NCI-H510A (cell line): ENCODE measurements at places on chromosomes 13 and 19.

DNA sequence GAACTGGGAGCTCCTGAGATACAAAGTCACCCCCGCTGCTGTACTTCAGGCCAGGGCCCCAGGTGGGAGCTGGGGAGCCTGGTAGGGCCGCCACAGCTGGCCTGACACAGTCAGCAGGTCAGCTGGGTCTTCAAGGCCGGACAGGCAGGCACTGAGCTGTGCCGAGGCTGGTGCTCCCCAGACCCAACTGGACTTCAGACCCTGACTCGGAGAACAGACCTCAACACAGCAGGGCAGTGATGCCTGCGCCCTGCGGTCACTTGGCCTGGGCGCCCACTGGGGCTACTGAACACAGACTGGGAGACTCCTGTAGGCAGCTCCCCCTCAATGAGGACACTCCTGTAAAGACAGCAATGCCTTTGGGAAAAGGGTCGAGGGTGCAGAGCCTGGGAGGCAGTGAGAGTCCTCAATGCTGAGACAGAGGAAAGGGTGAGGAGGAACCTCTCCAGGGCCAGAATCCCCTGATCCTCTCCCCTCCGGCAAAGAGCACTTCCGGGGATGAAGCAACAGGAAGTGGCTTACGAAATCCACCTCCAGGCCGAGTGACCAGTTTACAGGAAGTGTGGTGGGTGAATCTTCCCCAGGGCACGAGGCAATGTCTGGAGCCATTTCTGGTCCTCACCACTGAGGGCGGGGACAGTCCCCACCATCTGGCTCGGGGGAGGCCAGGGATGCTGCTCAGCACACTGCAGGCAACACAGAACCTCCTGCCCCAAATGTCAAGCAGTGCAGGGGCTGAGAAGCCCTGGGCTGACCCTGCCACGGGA, 40.8 kb upstream of the ISYNA1 start:
- DNase-seq, result peak; percentile 65

DNA sequence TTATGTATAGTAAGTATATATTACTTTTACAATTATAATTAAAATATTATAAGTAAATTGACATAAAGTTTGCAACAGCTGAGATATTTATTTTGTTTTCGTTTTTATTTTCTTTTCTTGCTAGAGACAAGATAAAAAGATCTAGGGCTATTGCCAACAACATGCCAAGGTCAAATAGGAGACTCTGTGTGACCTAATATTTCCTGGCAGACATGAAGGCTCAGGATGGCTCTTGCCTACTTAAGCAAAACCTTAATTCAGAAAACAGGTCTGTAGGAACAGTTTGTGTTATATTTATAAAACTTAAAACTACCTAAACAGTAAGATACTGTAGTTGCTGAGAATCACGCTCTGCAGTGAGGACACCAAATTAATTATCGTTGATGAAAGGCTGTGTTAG, 145.2 kb downstream of the RFC3 start:
- no peak for DNase-seq

DNA sequence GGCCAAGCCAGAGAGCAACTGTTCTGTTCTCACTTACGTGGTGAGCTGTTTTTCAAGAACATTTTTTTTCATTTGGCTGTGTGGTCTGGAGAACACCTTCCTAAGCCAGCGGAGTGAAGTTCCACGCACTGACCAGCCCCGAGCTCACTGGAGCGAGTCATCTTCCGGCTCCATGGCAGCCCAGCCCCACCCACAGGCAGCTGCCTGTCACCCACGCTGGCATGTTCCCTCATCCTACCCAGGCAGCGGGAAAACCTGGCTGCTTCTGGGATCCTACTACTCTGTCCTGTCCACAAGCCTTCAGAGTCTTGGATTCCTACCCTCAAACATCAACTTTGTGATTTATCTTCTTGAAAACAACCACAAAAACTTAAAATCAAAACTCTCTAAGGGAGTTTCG, 76.2 kb downstream of the GGACT start:
- no peak for DNase-seq

DNA sequence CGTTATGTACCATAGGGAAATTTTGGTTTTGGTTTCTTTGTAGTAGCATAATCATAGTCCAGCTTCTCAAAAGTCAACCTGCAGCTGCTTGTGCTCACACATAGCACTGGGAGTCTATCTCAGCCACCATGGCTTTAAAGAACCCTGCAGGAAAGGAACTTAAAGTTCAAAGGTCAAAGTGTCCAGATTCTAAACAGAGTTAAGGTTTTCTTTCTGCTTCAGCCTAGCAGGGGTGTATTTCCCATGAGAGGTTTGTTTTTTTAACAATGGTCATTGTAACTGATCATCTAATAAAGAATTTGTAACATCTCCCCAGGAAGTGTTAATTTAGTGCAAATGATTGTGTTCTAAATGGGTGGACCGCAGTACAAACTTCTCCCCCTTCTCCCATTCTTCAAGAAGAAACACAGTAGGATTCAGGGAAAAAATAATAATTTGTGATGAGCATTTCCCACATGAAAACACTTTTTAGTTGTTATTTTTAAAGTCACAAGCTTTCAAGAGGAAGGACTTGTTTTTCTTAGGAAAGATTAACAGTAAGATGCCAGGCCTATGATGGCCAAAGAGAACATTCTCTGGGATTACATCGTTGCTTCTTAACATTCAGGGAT, 168.0 kb downstream of the EFNB2 start:
- no peak for DNase-seq

DNA sequence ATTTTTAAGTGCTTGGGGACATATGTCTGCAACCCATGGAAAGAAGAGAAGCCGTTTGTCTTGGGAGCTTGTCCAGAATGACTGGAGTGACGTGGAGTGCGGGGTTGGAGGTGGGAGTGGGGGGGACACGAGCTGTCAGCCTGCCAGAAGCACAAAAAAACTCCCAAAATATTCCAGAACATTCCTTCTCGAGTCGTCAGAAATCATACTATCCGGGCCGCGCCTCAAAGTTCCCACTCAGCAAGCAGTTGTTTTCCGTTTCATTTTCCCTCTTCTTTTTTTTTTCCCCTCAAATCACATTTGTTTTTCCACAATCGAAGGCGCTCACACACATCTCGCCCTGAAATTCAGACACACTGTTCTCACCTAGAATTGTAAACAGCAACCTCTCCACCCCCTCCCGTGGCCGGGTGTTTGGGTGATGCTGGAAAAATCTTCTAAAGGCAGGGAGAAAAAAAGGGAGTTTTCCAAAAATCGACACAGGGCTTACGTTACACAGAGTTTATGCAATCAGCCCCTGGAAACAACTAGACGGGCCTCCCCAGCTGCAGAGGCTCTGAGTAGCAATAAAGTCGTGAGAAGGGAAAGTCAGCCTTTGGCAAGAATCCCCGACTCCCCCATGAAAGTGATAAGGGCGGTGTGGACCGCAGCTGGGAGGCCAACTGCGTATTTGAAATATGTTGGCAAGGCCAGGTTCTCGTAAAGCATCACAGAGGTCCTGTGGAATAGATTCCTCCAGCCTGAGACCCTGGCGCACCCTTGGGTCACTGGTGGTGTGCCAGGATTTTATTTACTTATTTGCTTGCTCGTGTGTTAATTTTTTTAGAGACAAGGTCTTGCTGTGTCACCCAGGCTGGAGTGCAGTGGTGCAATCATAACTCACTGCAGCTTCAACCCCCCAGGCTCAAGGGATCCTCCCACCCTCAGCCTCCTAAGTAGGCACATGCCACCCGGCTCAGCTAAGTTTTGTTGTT, 31.2 kb upstream of the KLF2 start:
- no peak for DNase-seq

DNA sequence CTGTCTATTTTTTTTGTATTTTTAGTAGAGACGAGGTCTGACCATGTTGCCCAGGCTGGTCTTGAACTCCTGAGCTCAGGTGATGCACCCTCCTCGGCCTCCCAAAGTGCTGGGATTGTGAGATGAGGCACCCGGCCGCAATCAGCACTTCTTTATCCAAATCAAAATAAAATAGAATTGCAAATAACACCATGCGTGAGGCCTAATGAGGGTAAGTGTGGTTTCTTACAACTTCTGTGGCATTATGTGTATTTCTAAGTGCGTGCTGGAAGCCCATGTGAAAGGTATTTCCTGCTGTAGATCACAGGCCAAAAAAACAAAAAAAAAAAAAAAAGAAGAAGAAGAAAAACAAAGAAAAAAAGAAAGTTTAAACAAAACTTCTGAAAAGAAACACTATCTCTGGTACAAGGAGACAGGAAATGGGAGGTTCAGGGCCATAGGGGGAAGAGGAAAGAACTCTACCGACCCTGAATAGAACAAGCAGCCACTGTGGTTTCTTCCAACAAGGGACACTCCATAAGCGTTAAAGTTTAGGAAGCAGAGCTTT, 3.0 kb upstream of the GRAMD1A start:
- DNase-seq, result no peak

DNA sequence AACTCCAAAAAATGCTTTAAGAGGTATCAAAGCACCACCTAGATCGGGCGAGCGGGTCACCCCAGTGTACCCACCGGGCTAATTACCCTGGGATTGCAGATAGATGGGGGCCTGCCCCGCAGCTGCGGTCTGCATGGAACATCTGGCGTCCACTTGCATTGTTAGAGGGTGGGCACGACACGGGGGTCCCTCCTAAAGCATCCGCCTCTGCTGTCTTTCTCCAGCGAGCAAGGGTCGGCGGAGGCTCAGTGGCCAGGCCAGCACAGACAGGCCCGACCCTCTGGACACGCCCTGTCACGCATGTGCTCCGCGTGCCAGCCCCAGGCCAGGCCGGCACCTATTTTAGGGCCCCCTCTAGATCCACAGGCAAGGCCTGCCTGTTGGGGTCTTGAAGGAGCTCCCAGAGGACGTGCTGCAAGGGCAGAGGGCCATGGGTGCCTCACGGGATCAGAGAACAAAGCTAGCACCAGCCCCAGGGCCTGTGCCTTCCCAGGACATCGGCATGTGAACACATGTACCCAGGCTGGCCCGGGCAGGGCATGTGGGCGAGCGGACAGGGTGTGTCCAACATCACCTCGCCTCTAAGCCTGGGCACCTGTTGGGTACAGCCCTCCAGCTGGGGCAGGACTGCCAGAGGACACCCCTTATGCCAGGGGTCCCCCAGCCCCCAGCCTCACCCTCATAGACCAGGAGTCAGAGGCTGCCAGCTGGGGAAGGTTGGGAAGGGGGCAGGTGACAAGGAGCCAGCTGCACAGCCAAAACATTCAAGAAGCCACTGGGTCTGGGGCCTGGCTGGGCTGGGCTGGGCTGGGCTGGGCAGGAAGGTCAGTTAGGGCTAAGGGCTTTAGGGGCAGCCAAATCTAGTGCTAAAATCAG, 35.6 kb upstream of the NANOS3 start:
- no peak for DNase-seq

GRCh38 chr13:75423946-75424345, 58.0 kb downstream of the TBC1D4 start:
- no peak for DNase-seq

GRCh38 chr13:50387051-50387581, 371.9 kb downstream of the KCNRG start:
- peak; percentile 78 for DNase-seq

DNA sequence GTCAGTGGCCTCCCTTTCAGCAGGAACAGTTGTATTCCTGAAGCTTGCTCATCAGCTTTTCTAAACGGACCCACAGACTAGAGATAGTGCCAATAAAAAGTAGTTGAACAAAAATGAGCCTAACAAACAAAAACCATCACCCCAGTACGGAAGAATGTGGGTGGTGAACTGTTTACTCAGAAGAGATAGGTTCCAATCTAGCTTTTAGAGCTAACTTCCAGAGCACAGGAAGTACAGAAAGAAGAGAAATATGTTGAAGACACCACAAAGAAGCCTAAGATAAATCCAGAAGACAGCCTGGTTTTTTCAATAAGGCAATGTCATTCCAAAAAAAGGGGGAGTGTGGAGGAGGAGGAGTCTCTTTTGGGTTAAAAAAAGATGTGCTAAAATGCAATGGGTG, 2.8 kb upstream of the LMO7 start:
- DNase-seq, result no peak

GRCh38 chr19:3333662-3334061, 32.7 kb upstream of the NFIC start:
- DNase-seq, result no peak
